ENCODE measurements at places on chromosomes 7 and 10.
A peak's percentile ranks its signal among the peaks of the same experiment; 100 is the strongest.

DNA sequence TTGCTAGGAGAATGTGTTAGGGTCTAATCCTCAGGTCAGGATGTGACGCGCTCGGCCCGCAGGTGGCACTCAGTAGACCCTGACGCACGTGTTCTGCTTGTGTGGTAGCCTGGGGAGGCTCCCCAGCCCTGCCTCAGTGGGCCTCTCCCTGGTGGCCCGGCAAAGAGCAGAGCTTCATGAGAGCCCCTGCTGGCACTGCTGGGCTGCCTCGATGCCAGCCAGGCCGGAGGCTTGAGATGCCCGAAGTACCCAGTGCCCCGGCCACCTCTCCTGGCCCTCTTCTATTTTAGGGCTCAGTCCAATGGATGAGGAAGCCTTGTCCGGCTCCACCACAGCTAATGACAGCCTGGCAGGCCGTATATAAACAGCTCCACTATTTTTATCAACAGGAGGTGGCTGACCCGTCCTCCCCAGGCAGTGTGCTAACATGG, 42.0 kb downstream of the PRF1 start:
- no peak for DNase-seq

DNA sequence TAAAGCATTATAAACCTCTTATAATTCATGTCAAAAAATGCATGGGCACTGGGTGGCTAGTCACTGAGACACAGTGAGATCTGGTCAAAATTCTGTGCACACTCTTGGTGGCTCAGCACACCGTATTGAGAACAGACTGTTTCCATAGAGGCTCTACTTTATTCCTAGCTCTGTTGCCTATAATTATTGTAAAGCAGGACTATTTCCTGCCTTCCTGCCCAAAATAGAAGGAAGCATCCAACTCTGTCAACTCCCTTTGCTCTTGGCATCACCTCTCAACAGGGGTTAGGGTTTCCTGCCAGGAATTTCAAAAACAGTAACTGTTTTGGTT, 45.1 kb downstream of the PTN start:
- no peak for DNase-seq

DNA sequence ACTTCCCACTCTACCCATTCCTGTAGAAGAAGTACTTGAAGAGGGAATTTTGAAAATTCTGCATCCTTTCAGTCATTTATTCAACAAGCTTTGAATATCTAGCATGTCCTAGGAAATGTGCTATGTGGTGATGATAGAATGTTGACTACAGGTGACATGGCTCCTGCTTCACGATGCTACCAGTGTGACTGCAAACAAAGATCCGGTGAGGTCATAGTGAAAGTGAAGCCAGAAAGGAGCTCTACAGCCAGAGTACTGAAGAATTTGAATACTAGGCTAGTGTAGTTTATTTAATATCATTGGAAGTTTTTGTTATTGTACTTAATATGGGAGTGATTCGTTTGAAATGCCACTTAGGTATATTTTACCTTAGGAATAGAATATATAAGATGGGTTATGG, 348.1 kb downstream of the TFEC start:
- no peak for DNase-seq

DNA sequence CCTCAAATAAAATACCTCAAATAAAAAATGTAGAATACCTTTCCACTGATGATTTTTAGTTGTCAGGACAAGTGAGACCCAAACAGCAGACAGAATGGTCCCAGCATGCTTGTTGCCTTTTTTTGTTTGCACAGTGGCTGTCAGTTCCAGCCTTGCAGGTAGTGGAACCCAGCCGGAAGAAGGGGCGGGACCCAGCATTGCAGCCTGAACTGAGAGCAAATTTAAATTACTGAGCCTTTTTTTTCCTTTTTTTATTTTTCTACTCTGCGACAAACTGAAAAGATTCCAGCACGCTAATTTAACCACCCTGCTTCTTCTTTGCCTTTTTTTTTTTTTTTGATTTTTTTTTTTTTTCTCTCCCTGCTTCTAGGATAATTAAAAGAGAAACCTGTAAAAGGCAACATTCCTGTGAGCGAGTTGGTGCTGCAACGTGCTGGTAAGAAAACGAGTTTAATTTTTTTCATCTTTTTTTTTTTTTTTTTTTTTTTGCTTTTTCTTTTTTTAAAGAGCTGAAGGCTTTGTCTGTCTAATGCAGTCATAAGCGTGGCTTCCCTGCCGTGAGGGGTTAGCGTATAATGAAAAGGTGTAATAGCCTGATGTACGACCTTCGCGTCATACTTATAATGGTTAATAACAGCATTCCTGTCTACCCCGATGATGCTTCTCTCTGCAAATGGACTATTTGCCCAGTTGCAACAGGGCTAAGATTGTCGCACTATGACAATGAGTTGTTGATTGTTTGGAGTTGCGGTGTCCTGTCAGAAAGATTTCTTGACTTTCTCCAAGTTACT, 555.3 kb upstream of the CELF2 start:
- no peak for DNase-seq

- peak; percentile 9 for DNase-seq
Observed at GRCh38 chr10:69745698-69746097, 56.0 kb upstream of the COL13A1 start.

- no peak for DNase-seq
Observed at GRCh38 chr10:97923057-97923456, 73.4 kb downstream of the GOLGA7B start.

- no peak for DNase-seq
Observed at GRCh38 chr10:67926951-67927350, 42.5 kb downstream of the SIRT1 start.

Data from activated CD4-positive, alpha-beta T cell treated with anti-CD3 and anti-CD28 coated beads, Interleukin-2, Interleukin-4, amounts not matched to agents 100 ng/mL and 50 ng/mL, durations not matched to agents 16 hours and 8 hours (primary cell).